Mesothelial cell of epicardium (in vitro differentiated cells): ENCODE measurements at places on chromosomes 2 and 18. TPM values are rescaled to one million over a fixed set of nuclear protein-coding genes. Genes with fewer than 3 reads are reported as not detected.

GALNT14 gene
- 1.7 to 2.8 TPM (median 2.2 TPM) in 3 replicates for total RNA-seq

CPO gene
- 0.18 TPM in 1 of 3 replicates, not detected in the others for total RNA-seq

DNA sequence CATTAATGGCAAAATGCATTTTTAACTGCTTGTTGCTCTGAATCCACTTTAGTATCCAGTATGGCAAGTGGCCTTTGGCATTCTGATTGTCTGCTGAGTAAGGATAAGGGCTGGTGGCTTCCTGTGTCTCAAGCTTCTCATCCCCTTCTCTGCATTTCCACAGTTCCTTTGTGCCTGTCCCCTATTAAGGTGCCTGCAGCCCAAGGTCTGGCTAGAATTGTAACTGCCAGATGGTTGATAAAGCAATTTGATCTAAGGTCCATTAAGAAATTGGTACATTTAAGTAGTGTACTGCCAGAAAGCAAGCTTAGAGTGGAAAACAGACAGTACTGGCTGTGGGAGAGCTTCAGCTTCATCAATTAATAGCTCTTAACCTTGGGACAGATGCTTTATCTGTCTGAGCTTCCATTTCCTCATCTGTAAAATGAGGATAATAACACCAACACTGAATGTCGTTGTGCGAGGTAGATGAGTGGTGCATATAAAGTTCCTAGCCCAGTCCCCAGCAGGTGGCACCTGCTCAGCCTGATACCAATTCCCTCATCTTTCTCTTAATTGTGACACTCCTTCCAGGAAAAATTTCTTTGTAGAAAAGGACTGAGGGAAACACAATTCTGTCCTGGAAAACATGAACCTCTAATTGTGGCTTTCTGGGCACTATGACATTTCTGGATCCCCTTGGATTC, 570.6 kb upstream of the GCFC2 start:
- no peak for DNase-seq

MAL gene
- not detected in 3 replicates for total RNA-seq

GRCh38 chr2:23569761-23570365, 184.9 kb downstream of the KLHL29 start:
- DNase-seq: no peak

DNA sequence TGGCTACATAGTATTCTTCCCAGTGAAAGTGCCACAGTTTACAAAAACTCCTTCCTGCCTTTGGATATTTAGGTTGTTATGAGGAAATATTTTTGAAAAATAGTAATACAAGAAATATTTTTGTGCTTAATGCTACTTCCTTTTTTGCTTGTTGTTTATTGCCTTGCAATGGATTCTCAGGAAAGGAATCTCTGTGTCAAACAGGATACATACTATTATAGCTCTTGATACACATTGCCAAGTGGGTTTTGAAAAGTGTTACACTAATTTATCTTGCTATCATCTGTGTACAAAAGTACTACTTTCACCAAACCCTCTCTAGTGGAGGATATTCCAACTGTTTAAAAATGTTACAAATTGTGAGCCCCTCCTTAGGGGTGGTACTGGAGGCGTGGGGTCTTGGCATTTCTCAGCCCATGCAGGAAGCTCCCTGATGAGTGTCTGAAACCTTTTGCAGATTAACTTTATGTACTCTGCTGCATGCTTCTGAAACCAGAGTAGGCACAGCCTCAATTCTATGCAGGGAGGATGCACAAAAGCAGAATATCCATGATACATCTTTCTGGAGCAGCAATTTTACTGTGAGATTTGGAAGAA, 54.5 kb downstream of the EVA1A start:
- DNase-seq: no peak

DNA sequence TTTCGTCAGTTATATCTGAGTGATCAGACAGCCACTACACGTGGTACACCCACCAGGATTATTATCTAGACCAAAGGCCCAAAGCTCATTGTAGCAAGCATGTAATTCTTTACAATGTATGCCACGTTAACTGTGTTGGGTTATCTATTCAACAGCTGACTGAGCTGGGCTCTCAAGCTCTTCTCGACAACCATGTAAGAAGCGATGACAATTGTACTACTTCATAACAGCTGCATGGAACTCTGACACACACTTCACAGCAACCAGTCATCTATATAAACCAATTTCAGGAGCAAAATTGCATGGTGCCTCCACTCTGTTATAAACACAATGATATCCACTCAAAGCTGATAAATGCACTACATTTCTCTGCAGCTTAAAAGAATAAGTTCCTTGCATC, 701.8 kb downstream of the NR4A2 start:
- DNase-seq: no peak

CHCHD5 gene
- total RNA-seq: 32.3 to 33.2 TPM (median 32.4 TPM) in 3 replicates

SERPINB12 gene
- not detected in 3 replicates for total RNA-seq

TEKT4 gene
- not detected in 3 replicates for total RNA-seq

DNA sequence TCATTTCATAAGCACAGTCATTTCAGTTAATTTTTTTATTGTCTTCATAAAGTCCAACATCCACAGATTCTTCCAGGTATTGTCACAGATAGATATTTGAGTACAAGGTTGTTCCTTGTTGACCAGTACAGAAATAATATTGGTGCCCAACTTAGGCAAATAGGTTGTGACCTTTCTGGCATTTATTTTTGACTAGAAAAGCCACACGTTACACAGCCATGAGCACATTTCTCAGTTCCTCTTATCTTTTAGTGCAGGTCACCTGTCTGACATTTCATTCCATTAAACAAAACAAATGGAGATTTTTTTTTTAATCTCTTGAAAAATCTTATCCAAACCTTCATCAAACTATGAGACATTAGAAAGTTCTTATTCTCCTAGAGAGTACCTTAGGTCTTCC, 428.8 kb downstream of the ZNF521 start:
- no peak for DNase-seq

OSR1 gene
- total RNA-seq: 23.4 to 27.8 TPM (median 26.0 TPM) in 3 replicates

GRCh38 chr2:36438449-36438977, 82.9 kb downstream of the CRIM1 start:
- no peak for DNase-seq

LYG1 gene
- total RNA-seq: 1.9 to 2.2 TPM (median 2.1 TPM) in 3 replicates

GRCh38 chr2:88747990-88748389, 56.5 kb downstream of the RPIA start:
- no peak for DNase-seq

- no peak for DNase-seq
Observed at GRCh38 chr2:207328944-207329386, 163.2 kb upstream of the KLF7 start.

DNA sequence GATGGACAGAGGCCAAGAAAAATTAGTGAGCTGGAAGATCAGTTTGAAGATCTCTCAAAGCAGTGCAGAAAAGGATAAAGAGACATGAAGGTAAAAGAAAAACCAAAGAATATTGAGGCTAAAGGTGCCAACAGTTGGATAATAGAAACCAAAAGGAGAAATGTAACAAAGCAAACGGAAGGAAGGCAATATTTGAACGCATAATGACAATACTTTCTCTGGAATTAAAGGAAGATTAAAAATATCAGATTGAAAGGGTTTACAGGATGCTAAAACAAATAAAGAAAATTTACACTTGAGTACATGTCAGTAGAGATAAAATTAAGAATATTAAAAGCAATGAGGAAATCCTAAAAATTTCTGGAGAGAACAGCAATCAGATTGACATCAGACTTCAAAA, 125.9 kb upstream of the SEC11C start:
- DNase-seq: no peak

DNA sequence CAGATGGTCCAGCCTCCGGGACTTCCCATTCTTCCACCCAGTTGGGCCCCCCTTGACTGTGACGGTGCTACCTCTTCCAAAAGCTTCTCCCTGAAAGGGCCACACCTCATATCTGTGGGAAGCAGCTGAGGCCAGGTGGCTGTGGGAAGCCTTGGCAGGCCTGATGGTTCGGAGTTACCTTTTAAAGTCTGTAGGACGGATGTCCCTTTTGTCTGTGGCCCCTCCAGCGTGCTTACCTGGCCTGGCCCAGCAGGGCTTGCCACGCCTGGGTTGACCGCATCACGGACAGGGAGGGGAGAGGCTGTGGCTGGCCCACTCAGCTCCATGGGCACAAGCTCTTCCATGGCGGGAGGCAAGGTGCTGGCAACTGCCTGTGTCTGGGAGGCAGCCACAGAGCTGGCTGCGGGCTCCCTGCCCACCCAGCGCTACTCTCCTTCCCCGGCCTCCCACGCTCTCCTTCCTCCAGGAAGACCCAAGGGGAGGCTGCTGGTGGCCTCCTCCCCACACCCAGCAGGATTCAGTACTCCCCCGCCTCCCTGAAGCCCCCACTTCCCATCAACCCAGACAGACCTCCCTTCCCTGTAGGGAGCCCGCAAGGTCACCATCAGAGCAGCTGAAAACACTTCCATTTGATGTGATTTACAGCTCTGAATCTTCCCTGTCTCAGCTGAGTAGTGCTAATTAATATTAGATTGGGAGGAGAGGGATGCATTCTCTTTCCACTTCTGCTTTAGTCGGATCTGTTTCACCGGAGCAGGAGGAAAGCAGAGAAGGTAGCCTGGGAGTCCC, 52.8 kb downstream of the EDAR start:
- DNase-seq: no peak

FZD7 gene
- 126 to 132 TPM (median 132 TPM) in 3 replicates for total RNA-seq

- DNase-seq: no peak
Observed at GRCh38 chr2:74762789-74763188, 71.1 kb upstream of the HK2 start.

NTSR2 gene
- not detected in 3 replicates for total RNA-seq

DNA sequence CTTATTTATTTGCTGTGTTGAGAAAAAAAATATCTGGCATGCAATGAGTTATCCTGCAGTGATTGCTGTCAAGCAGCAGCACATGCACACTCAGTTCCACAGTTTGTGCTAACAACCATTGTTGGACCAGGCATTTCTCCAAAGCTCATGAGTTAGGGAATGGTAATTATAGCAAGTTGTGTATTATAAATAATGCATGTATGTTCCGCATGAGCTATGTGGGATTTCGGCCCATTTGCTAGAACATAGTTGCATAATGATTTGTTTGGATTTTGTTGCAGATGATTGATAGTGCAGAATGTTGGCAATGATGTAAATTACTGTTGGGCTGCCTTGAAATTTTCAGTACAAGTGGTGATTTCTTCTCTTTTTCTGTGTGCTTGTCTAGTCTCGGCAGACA, 10.7 kb downstream of the KCNJ3 start:
- no peak for DNase-seq

GRCh38 chr2:165793779-165794535, at the start of gene GALNT3:
GALNT3 (minus strand) TSS chr2:165794247; CDS start chr2:165770700, 23,547 bp downstream.
- peak; percentile 73 for DNase-seq

METAP1D gene
- total RNA-seq: 13.1 to 15.0 TPM (median 13.5 TPM) in 3 replicates
